ENCODE measurements at places on chromosomes 12 and 14. TPM values are rescaled to one million over a fixed set of nuclear protein-coding genes. Genes with fewer than 3 reads are reported as not detected.

- DNase-seq = no peak
- H3K27ac ChIP-seq = no peak overlapping the region
- peaks cover 93% of the 10 kb centered on the region for H3K27me3 ChIP-seq
- H3K4me3 ChIP-seq = no peak overlapping the region
- H3K4me1 ChIP-seq = peaks cover 20% of the 10 kb centered on the region
Observed at GRCh38 chr12:54004841-54005530, 3.8 kb upstream of the HOXC8 start.

GRCh38 chr14:85172889-85173477 lies 357.0 kb upstream of the FLRT2 start:
- H3K4me1 ChIP-seq = no peaks in the 10 kb centered on the region
- no peak for DNase-seq
- H3K27me3 ChIP-seq = no peaks in the 10 kb centered on the region
- H3K4me3 ChIP-seq = no peak overlapping the region
- no peaks in the 10 kb centered on the region for H3K36me3 ChIP-seq
- H3K27ac ChIP-seq = no peak overlapping the region

- H3K36me3 ChIP-seq = peaks cover 13% of the 10 kb centered on the region
- H3K4me1 ChIP-seq = peaks cover 79% of the 10 kb centered on the region
- H3K27ac ChIP-seq = no peak overlapping the region
- no peak for DNase-seq
Observed at GRCh38 chr12:67694306-67694900, 45.9 kb downstream of the DYRK2 start.

DNA sequence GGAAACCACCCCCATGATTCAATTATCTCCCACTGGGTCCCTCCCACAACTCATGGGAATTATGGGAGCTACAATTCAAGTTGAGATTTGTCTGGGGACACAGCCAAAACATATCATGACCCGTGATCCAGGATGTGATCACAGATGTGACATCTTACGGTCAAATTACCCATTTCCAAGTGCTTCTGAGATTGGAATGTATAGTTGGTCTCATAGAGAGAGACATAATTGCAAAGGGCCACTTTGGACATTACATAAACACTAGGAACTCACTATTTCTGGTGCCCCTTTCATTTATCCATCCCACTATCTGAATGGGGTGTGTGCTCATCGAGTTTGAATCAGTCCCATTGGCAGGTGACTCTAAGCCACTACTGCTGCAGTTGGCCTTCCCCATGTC lies 204.5 kb downstream of the PHLDA1 start:
- H3K4me3 ChIP-seq = no peak overlapping the region
- H3K4me1 ChIP-seq = no peaks in the 10 kb centered on the region
- no peaks in the 10 kb centered on the region for H3K36me3 ChIP-seq
- no peak overlapping the region for H3K27ac ChIP-seq
- H3K27me3 ChIP-seq = peaks cover 21% of the 10 kb centered on the region

- no peaks in the 10 kb centered on the region for H3K36me3 ChIP-seq
- H3K27ac ChIP-seq = no peak overlapping the region
- no peak for DNase-seq
Observed at GRCh38 chr12:101108130-101108529, 101.9 kb downstream of the SLC5A8 start.

DNA sequence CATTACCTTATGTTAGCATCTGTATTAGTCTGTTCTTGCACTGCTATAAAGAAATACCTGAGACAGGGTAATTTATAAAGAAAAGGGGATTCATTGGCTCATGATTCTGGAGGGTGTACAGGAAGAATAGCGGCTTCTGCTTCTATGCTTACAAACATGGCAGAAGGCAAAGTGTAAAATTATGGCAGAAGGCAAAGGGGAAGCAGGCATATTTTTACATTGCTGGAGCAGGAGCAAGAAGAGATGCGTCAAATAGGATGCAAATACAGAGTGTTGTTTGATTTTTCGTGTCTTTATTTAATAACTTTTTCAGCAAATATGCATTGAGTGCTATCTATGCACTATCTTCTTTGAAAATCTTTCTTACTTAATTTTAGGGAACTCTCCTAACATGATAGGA lies 210.7 kb upstream of the SSTR1 start:
- no peak overlapping the region for H3K4me3 ChIP-seq
- H3K27ac ChIP-seq = no peak overlapping the region
- no peaks in the 10 kb centered on the region for H3K36me3 ChIP-seq
- no peak for DNase-seq
- no peaks in the 10 kb centered on the region for H3K4me1 ChIP-seq
- no peaks in the 10 kb centered on the region for H3K27me3 ChIP-seq

The SLC5A8 gene
- not detected for total RNA-seq

- DNase-seq = no peak
- no peak overlapping the region for H3K27ac ChIP-seq
- peaks cover 6% of the 10 kb centered on the region for H3K36me3 ChIP-seq
- no peaks in the 10 kb centered on the region for H3K27me3 ChIP-seq
- H3K4me3 ChIP-seq = no peak overlapping the region
Observed at GRCh38 chr14:55585854-55586253, 5.8 kb downstream of the KTN1 start.

- no peak overlapping the region for H3K4me3 ChIP-seq
- peaks cover 2% of the 10 kb centered on the region for H3K4me1 ChIP-seq
- no peaks in the 10 kb centered on the region for H3K27me3 ChIP-seq
- H3K27ac ChIP-seq = no peak overlapping the region
- H3K36me3 ChIP-seq = peaks cover 65% of the 10 kb centered on the region
Observed at GRCh38 chr14:64038841-64039542, 186.2 kb downstream of the SYNE2 start.

The RNF31 gene
- total RNA-seq = 123 TPM

DNA sequence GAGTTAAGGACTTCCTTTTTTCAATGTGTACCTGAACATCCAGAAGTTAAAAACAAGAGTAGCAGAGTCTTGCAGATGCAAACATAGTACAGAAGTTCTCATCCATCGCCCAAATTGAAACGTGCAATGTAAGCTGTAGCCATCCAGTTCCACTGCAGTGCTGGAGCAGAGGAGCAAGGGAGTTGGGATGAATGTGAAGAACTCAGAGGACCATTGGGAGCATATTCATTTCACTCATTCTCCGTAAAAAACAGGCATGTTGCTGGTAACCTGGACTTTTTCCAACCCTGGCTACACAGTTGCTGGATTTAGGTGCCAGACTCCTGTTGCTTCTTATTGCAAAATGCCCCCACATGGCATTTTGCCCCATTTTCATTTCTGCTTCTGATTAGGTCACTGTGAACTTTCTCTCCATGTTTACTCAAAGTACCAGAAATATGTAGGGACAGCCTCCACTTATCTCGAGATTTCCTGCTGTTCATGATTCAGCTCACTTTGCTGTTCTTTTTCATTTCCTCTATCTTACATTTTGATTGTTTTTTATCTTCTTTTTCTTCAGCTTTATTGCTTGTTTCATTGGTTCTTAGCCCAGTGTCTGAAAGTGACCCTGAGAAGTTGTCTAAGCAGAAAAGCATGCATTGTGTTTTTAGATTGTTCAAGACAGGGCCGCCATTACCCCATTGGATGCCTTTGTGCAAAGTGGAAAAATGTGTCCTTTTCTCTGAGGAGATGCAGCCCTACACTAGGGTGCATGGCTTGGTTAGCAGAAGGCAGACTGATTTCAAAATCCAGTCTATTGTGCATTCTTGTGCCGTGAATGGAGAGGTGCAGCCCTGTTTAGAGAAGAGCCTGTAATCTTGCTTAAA lies 109.0 kb upstream of the AMIGO2 start:
- no peak overlapping the region for H3K27ac ChIP-seq
- peaks cover 56% of the 10 kb centered on the region for H3K36me3 ChIP-seq
- H3K27me3 ChIP-seq = no peaks in the 10 kb centered on the region
- no peak for DNase-seq
- peaks cover 56% of the 10 kb centered on the region for H3K4me1 ChIP-seq

The PTPRB gene
- not detected for total RNA-seq

The NTS gene
- total RNA-seq = not detected

The TPH2 gene
- not detected for total RNA-seq

The POTEM gene
- total RNA-seq = not detected

DNA sequence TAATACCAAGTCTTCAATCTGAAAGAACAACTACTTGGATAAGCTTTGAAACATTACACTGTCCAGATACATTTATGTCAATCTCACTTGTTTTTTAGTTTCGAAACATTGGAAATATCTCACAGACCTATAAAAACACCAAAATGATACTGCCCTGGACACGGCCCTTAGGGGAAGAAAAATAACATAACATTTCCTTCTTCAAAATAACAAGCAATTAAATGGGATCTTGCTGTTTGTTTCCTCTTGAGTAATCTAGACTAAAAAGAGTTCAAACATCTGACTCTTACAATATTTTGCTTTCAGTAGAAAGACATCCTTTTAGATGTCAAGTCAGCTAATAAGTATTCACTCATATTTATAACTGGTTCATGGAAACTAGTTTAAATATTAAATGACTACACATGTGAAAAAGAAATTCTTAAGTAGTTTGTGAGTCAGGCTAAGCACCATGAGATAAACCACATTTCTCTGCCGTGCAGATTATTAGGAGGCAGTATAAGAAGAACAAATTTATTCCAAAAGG lies 87.5 kb downstream of the EPS8 start:
- no peak overlapping the region for H3K4me3 ChIP-seq
- peaks cover 7% of the 10 kb centered on the region for H3K36me3 ChIP-seq
- DNase-seq = no peak
- H3K4me1 ChIP-seq = peaks cover 32% of the 10 kb centered on the region

GRCh38 chr12:49921936-49922335 lies 18.2 kb upstream of the FAIM2 start:
- no peak overlapping the region for H3K27ac ChIP-seq
- no peak for DNase-seq
- H3K36me3 ChIP-seq = no peaks in the 10 kb centered on the region
- H3K4me1 ChIP-seq = no peaks in the 10 kb centered on the region
- no peak overlapping the region for H3K4me3 ChIP-seq

DNA sequence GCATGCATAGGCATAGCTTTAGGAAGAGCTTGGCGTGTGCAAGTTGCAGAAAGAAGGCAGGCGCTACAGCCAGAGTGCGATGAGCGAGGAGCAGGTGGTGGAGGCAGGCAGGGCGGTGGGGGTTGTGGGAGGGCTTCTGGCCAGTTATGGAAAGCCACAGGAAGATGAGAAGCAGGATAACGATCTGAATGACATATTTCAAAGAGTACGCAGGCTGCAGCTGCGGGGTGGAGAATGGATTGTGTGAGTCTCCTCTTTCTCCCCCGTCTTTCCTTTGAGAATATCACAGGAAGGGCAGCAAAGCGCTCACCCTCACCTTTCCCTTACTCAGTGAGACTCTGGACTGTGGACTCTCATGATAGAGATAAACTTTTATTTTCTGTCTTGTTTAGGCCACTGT lies 48.7 kb upstream of the PLXNC1 start:
- no peaks in the 10 kb centered on the region for H3K36me3 ChIP-seq
- peaks cover 11% of the 10 kb centered on the region for H3K27me3 ChIP-seq
- no peak overlapping the region for H3K4me3 ChIP-seq
- DNase-seq = no peak

DNA sequence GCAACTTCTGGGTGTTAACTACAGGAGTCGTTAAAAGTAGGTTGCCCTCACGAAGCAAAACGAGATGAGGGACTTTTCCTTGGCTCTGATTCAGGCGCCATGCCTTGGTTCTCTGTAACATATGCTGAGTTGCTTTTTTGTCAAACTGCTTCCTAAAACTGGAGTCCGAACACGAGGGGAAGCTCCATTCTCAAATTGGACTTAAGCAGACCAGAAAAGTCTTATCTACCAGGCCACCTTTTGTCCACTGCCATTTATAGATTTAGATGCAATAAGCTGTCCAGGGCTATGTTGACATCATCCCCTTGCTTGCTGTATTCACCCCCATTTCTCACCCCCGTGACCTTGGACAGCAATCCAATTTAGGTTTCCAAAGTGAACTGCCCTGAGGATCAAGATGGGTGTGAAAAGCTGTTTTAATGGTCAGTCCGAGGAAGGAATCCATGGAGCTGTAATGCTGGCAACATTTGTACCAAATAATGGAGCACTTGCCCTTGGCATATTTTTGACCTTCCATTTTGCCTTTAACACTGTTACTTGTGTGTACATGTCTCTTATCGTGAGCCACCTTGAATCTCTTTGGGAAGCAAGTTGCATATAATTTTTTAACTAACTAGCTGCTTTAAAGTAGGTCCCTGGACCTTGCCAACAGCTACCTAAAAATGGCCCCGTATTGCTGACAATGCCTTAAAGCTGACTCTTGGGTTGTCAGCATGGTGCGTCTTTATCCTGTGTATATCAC lies 298.1 kb downstream of the EGLN3 start:
- no peaks in the 10 kb centered on the region for H3K36me3 ChIP-seq
- H3K27me3 ChIP-seq = no peaks in the 10 kb centered on the region
- no peak overlapping the region for H3K27ac ChIP-seq
- H3K4me3 ChIP-seq = no peak overlapping the region
- DNase-seq = no peak
- no peaks in the 10 kb centered on the region for H3K4me1 ChIP-seq

The KRT7 gene
- total RNA-seq = 14.7 TPM

DNA sequence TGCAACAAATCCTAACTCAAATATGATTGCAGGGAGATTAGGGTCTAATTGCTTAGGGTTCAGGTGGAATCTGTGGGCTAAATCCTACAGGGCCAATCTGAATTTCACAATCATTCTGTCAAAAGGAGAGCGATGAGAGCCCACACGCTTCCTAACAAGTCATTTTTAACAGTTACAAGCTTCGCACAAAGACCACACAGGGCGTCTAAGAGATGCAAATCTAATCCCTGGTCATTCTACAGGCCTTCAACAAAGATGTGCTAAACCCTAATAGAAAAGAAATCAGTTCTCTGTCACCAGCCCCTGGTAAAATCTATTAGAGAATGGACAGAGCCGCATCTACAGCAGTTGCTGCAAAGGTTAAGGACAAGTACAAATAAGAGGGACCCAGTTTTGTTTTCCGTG lies 15.3 kb downstream of the NKX2-1 start:
- no peaks in the 10 kb centered on the region for H3K4me1 ChIP-seq
- DNase-seq = no peak
- H3K36me3 ChIP-seq = peaks cover 10% of the 10 kb centered on the region
- H3K27ac ChIP-seq = no peak overlapping the region

- no peaks in the 10 kb centered on the region for H3K36me3 ChIP-seq
- H3K27ac ChIP-seq = peak overlapping the region; percentile 12
- H3K4me1 ChIP-seq = peaks cover 54% of the 10 kb centered on the region
- peaks cover 59% of the 10 kb centered on the region for H3K27me3 ChIP-seq
Observed at GRCh38 chr14:74619672-74620131, 7.7 kb upstream of the LTBP2 start.

DNA sequence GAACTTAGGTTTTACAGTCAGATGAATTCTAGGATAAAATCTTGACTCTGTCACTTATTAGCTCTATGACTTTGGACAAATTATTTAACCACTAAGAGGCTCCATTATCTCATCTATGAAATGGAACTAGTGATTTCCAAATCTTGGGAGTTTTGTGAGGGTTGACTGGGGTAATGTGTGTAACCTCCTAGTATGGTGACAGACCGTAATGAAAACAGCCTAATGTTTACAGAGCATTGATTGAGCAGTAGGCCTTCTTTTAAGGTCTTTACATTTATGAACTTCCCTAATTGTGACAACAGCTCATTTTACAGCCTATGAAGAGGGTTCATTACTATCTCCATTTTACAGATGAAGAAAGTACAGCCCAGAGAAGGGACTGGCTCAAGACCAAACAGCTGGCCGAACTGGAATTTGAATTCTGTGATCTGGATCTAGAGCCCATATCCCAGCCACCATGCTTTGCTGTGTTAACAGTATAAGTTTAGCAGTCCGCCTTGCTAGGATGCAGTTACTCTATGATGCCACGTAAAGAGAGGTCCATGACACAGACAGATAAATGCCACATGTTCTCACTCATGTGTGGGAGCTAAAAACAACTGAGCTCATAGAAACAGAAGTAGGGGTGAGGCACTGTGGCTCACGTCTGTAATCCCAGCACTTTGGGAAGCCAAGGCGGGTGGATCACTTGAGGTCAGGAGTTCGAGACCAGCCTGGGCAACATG lies 9.1 kb upstream of the FBXL14 start:
- H3K27ac ChIP-seq = peak overlapping the region; percentile 69
- H3K36me3 ChIP-seq = no peaks in the 10 kb centered on the region
- peaks cover 3% of the 10 kb centered on the region for H3K27me3 ChIP-seq
- peaks cover 44% of the 10 kb centered on the region for H3K4me1 ChIP-seq

The ATN1 gene
- 21.6 TPM for total RNA-seq

All from activated CD8-positive, alpha-beta T cell treated with anti-CD3 and anti-CD28 coated beads, Interleukin-2, amount 10 ng/mL, durations not matched to agents 7 days and 5 days (primary cell).